ENCODE measurements at places on chromosomes 7 and 10. TPM values are rescaled to one million over a fixed set of nuclear protein-coding genes. Genes with fewer than 3 reads are reported as not detected.

DNA sequence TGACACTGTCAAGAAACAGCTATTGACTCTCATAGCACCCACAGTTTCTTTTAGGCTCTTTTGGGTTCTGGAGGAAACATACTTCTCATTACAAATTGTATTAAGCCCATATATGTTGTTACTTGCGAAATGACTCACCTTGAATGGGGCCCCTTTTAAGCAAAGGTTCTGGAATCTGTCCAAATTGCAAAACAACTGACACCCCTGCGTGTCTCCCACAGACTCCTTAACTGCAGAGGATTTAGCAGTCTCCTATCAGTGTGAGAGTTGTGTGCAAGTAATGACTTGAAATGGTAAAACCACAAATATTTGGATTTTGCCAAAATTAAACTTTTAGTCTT is 192.3 kb downstream of the DNAJC1 start:
- no peak overlapping the region for H3K4me3 ChIP-seq
- H3K4me1 ChIP-seq: no peaks in the 10 kb centered on the region
- no peaks in the 10 kb centered on the region for H3K27me3 ChIP-seq
- no peaks in the 10 kb centered on the region for H3K36me3 ChIP-seq

- no peaks in the 10 kb centered on the region for H3K27me3 ChIP-seq
- no peak overlapping the region for H3K27ac ChIP-seq
- no peak overlapping the region for H3K4me3 ChIP-seq
These were observed 219.5 kb downstream of the KIAA1217 start for GRCh38 chr10:24428410-24428782.

GRCh38 chr7:157602156-157602555 is 265.4 kb downstream of the DNAJB6 start:
- H3K27me3 ChIP-seq: no peaks in the 10 kb centered on the region
- no peak overlapping the region for H3K27ac ChIP-seq
- no peak overlapping the region for H3K4me3 ChIP-seq
- DNase-seq: no peak
- no peaks in the 10 kb centered on the region for H3K4me1 ChIP-seq
- H3K36me3 ChIP-seq: no peaks in the 10 kb centered on the region

Gene TFR2
- total RNA-seq: 0.87 TPM
